HuH-7.5 (cell line): ENCODE measurements at places on chromosomes 6 and 20.

GRCh38 chr6:41887331-41887751 lies 7.8 kb downstream of the USP49 start:
- DNase-seq, result no peak

DNA sequence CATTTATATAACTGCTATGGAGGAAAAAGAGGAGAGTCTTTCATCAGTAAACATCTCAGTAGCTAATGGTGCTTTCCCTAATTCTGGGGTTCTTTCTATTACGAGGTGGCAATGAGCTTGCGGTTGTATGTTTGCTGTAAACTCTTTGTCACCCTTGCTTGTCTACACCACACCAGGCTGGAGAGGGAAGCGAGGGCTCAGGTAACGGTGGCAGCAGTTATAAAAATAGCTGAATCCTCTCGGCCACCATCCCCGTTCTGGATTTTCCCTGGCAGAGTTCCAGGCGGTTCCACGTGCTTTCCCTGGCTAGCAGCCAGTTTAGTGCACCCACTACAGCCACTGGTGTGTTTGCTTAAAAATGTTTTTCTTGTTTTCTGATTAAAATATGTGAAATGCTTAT lies 39.0 kb downstream of the MAS1 start:
- no peak for DNase-seq

- DNase-seq, result no peak
Measured at GRCh38 chr20:54090230-54091119, 20.1 kb upstream of the BCAS1 start.

DNA sequence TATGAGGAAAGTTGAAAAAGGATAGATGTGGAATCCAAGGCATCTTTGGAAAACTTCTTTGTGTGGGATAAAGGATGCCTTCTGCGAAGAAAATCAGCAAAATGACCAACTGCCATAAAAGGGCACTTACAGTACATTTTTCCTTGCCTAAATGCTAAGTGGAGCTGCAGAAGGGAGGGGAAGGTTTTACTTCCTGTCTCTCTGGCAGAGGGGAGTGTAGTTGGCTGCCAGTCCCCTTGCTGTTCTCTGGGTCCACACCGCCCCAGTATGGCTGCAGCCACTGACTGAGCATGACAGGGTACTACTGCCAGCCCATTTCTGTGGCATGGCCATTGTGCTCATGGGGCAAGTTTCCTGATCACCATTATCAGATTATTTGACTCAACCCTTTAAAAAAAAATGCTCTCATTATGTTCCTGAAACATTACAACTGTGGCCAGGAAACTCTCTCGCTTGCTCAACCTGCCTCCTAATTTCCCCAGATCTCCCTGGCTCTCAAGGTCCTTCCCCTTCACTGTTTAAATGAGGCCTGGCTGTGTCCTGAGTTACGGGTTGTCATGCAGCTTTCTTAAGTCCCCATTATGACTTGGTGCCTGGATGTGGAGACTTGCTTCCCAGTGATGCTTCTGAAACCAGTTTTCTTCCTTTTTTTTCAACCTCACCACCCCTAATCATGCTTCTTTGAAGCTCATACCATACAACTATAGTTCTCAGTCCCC lies 34.5 kb upstream of the FAM184A start:
- DNase-seq, result no peak
